ENCODE measurements at places on chromosomes 6 and 20. TPM values are rescaled to one million over a fixed set of nuclear protein-coding genes. Genes with fewer than 3 reads are reported as not detected.
A peak's percentile ranks its signal among the peaks of the same experiment; 100 is the strongest.

DNA sequence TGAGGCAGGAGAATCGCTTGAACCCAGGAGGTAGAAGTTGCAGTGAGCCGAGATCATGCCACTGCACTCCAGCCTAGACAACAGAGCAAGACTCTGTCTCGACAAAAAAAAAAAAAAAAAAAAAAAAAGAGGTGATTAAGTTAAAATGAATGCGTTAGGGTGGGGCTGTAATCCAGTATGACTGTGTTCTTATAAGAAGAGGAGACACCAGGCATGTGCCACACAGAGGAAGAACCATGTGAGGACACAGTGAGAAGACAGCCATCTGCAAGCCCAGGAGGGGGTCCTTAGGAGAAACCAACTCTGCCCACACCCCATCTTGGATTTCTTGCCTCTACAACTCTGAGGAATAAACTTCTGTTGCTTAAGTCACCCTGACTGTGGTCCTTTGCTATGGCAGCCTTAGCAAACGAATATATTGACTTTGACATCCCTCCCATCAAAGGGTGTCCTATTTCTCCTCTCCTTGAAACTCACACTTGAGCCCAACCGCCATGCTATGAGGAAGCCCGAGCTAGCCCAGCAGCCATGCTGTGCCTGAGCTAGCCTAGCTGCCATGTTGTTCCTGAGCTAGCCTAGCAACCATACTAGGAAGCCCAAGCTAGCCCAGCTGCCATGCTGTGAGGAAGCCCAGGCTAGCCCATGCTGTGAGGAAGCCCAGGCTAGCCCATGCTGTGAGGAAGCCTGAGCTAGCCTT lies 15.8 kb upstream of the PPP1R16B start:
- DNase-seq = no peak

- DNase-seq = no peak
Observed at GRCh38 chr6:129135451-129135850, 252.5 kb downstream of the LAMA2 start.

The FERMT1 gene
- not detected for total RNA-seq

The IMPG1 gene
- total RNA-seq = not detected

GRCh38 chr6:53128842-53129241 lies 19.8 kb downstream of the GCM1 start:
- DNase-seq = no peak

- DNase-seq = no peak
Observed at GRCh38 chr6:86756640-86757229, 180.6 kb upstream of the HTR1E start.

The PTCRA gene
- total RNA-seq = not detected

The DSP gene
- 9.4 TPM for total RNA-seq

DNA sequence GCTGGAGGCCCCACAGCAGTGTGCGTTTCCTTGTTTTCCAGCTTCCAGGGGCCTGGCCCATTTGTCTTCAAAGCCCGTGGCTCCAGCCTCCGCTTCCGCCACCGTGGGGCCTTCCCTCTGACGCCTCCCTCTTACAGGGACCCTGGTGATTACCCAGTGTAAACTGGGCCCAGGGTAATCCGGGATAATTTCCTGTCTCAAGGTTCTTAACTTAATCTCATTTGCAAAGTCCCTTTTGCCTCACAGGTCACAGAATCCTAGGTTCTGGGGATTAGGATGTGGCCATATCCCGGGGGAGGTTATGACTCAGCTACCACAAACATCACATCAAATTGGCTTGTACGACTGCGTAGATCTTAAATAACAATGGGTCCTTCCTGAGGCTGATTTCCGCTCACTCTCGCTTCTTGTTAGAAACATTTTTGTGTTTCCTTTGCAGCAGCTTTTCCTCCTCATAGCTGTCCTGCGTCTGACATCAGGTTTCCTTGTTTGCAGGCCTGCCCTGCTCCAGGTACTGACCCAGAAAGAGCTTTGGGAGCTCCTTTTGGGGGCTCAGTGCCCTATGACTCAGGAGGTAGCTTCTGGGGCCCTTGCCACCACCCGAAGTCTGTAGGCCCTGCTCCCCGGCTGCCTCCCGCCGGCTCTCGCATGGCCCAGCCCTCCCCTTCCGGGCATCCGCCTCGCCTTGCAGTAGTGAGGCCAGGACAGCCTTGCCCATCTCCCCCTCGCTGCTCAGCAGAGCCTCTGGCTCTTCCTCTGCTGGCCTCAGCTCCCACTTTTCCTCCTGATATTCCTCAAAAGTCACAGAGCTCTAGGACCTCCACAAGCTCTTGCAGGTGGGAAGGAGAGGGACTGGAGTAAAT lies 100.5 kb downstream of the ERMARD start:
- no peak for DNase-seq

DNA sequence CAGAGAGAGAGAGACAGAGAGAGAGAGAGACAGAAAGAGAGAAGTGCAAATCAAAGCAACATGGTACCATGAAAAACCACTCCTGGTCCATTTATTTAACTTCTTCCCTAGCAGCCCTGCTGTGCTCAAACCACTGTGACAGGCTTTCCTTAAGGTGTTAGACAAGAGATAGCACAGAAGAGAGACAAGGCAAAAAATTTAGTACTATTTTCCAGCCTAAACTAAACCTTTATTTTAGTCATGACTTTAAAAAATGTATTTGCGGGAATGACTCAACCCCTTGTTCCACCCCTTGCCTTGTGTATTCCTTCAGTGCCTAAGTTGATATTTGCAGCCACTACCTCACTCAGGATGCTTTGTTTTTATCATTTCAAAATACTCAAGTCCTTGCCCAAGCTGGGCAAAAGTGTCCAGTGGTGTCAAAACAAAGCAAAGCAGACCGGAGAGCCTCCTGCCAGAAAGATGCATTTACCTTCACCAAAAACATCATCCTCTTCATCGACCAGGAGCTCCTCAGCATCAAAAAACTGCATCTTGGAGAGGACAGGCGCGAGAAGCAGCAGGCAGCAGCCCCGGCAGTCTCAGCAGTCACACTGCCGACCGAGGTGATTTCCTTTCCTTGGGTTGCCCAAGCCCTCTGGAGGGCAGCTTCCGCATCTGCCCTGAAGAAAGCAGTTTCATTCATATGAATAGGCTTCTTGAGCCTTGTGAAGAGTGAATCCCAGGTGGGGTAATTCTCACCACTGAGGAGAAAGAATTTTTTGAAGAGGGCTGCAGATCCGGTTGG lies at the start of gene RIPOR2:
Gene RIPOR2, minus strand, starts transcription at position 595 of the 787 bp plus-strand sequence. Its CDS starts 62 bp downstream, at position 533.
- DNase-seq = peak; percentile 12

- no peak for DNase-seq
Observed at GRCh38 chr6:165618241-165618640, 44.8 kb downstream of the PDE10A start.

DNA sequence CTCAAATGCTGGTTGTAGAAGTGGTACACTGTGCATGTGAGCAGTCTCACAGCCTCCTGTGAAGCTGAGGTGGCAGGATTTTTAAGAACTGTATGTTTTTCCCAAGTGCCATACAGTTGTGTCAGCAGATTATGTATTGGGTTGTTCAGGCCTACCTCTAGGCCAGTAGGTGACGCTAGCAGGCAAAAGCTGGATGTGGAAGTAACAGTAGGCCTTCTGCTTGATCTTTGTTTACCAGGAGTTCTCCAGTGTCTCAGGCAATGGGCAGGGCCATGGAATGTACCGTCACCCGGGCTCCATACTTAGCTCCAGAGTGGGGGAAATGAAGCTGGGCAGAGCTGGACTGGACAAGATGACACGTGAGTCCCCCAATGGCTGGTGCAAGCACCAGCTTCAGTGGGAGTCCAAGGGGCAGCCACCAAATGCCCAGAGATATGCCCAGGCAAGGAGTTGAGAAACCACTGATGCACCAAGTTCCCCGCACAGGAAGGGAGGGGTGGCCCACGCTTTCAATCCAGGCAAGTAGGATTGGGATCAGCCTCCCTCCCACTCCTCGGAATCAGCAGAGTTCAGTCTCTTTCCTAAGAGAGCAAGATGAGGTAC lies 289.7 kb downstream of the HTR1B start:
- no peak for DNase-seq

GRCh38 chr6:36510365-36510764 lies 36.9 kb downstream of the STK38 start:
- DNase-seq = no peak

The ZNF831 gene
- total RNA-seq = not detected

The CRISP3 gene
- total RNA-seq = not detected

DNA sequence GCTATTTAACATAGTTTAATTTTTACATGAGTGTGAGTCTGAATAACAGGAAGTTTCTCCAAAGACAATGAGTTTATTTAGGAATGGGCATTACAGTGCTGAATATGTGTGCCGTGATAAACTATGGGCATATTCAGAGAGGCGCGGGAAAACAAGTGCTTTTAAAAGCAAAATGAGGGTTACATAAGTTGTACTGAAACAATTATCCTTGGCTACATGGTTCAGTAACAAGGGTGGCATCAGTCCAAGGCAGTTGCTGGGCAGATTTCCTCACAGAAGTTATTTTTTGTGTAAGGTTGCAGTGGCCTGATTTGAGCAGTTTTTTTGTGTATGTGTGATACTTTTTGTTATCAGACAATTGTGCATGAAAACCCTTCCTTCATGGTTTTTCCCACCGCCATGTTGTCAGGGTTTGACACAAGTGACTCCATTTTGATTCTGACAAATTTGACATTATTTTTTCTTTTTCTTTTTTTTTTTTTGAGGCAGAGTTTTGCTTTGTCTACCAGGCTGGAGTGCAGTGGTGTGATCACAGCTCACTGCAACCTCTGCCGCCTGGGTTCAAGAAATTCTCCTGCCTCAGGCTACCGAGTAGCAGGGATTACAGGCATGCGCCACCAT lies 22.3 kb upstream of the PXDC1 start:
- no peak for DNase-seq

The DLL1 gene
- 59.8 TPM for total RNA-seq

DNA sequence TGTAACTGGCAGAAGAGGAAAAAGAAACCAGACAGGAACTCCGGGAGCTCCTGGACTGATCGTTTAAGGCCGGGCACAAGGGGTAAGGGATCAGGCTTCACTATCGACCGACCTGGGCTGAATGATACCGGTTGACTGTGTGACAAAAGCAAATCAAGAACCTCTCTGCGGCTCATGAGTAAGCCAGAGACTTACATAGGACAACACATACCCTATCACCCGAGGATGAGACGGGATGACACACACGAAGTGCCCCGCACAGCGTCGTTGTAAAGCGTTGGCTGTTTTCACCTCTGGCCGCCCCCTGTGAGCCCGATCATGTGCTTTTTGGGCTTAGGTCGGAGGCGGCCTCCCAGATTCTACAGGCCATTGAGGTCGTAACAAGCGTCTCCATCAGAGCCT lies 695 bp upstream of the TGIF2 start:
- peak; percentile 26 for DNase-seq

The LHFPL5 gene
- not detected for total RNA-seq

DNA sequence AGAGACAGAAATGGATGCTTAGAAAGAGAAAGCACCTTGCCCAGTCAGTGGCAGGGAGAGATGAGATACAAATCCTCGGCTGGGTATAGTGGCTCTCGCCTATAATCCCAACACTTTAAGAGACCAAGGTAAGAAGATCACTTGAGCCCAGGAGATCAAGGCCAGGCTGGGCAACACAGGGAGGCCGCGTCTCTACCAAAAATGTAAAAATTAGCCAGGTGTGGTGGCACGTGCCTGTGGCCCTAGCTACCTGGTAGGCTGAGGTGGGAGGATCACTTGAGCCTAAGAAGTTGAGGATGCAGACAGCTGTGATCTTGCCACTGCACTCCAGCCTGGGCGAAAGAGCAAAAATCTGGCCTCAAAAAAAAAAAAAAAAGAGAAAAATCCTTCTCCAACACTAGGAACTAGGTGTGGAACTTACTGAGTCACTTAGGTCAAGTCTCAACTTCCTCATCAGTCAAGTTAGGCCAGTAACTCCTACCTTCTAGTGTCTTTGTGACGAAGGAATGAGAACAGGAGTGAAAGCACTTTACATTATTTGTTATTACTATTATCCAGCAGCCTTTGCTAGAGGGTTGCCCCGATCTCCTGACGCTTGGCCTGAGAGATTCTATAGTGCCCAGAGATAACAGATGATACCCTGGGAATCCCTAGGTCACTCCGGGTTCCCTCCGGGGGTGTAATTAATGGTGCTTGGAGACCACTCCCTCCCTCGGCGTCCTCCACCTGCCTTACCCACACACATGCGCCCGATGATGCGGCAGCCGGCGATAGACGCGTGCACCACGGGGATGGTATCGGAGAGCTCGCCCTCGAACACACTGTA lies 918 bp downstream of the EIF6 start:
- no peak for DNase-seq

- DNase-seq = peak; percentile 91
Observed at GRCh38 chr20:38057351-38057972, 23.9 kb downstream of the RPRD1B start.

DNA sequence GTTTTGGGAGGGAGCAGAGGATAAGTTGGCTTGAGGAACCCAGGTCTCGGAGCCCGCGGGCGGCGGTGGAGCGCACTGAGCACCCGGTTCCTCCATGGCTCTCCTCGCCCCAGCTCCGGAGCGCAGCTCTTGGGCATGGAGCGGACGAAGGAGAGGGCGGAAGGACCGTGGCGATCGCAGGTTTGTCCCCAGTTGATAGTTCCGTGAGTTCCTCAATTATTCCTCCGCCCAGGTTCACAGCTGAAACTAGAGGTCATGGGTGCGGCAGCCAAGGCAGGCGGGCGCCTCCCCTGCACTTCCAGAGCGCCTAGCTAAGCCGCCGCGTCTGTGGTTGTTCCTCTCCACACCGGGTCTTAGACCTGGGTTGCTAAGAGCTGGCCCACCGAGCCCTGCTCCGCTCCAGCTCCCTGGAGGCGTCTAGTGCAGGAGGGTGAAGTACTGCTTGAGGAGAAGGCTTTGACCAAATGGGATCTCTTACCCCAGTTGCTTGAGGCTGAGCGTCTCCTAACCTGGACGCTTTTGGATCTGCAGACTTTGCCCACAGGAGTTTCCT lies at the start of gene HTR1B:
Gene HTR1B, minus strand, starts transcription at position 184 of the 553 bp plus-strand sequence. Its CDS starts 88 bp downstream, at position 96.
- peak; percentile 12 for DNase-seq

- DNase-seq = no peak
Observed at GRCh38 chr6:107604549-107604948, 114.6 kb downstream of the SOBP start.

The RAMACL gene
- 0.98 TPM for total RNA-seq

The CNKSR3 gene
- 11.7 TPM for total RNA-seq

DNA sequence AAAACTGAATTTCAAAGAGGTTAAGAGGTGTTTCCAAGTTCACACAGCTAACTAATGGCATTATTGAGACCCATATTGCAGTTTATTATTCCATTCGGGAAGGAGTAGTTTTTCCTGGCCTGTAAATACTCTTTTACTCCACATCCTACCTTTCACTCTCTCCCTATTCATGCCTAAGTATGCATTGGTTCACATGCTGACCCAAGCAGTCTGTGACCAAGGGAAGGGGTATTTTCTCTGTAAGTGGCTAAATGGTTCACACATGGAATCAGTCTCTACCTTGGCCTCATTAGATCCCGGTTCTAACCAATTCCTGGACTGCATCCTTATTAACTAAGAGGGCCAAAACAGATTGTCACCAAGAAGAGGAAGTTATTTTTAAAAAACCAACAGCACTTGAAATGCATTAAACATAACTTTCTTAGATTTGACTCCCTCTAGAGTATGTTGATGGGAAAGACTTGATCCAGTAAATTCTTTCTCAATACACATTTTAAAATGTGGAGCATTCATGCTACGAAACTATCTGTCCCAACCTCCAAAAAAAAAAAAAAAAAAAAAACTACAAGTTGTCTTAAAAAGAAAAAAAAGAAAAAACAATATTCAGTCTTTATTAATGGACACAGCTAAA lies 17.8 kb upstream of the RSPO3 start:
- DNase-seq = no peak

- no peak for DNase-seq
Observed at GRCh38 chr20:38043512-38044300, 10.2 kb downstream of the RPRD1B start.

All from neural crest cell (in vitro differentiated cells).